ENCODE measurements at places on chromosomes 6 and 20.

- DNase-seq = no peak
Measured at GRCh38 chr6:116974526-116975316, 97.7 kb downstream of the RFX6 start.

DNA sequence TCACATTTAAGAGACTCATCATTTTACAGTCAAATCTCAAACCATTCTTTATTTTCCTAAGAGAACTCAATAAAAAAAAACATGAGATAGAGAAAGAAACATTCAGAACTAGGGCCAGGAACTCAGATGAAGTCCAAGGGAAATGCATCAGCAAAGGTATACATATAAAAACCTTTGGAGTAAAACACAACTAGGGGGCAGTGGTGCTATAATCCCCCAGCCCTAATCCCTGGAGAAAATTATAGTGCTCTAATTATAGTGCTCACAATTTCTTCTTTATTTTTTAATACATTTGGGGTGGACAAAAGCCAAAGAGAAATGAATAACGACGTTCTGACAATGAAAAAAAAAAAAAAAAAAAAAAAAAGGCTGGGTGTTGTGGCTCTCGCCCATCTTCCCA, 100.6 kb upstream of the EMILIN3 start:
- no peak for DNase-seq

DNA sequence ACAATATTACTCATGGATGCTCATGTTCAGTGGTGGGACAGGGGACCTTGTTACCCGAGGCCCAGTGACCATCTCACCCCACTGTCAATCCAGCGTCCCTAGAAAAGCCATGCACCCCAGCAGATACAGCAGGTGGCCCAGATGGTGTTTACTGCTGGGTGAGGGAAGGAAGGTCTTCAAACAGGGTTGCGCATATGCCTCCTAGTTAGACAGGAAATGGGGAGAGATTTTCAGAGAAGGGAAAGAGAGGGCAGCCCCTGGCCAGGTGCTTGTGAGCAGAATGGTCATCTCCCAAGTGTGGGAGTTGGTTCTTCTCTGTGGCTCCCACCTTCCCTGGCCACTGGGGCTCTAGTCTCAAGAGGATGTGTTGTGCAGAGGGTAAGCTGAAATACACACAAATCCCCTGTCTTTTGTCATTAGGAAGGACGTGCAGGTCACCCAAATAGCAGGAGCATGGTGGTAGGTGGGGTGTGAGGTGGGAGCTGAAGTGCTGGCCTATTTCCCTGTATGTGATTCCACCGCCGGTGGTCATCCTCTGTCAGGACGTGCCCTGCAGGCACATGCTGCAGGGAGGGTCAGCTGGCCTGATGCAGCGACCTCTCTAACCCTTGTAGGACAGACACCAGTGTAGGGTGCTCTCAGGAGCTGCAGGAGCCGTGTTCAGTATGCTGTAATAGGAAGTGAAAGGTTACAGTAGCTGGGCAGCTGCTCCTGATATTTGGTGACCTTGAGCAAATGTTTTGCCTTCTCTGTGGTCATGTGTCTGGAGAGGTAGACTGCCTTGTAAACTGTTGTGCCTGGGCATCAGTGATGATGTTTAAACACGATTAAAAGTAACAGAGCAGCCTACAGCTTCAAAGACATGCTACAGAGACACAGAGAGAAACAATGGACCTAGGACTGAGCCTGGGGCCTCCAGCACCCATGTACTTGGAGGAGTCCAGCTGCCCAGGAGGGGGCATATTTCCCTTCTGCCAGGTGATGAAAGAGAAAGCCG, 3.2 kb upstream of the CST3 start:
- DNase-seq = no peak

- no peak for DNase-seq
Measured at GRCh38 chr6:7282097-7282906, 30.7 kb downstream of the SSR1 start.

- no peak for DNase-seq
Measured at GRCh38 chr20:46930640-46931339, 36.1 kb downstream of the EYA2 start.

DNA sequence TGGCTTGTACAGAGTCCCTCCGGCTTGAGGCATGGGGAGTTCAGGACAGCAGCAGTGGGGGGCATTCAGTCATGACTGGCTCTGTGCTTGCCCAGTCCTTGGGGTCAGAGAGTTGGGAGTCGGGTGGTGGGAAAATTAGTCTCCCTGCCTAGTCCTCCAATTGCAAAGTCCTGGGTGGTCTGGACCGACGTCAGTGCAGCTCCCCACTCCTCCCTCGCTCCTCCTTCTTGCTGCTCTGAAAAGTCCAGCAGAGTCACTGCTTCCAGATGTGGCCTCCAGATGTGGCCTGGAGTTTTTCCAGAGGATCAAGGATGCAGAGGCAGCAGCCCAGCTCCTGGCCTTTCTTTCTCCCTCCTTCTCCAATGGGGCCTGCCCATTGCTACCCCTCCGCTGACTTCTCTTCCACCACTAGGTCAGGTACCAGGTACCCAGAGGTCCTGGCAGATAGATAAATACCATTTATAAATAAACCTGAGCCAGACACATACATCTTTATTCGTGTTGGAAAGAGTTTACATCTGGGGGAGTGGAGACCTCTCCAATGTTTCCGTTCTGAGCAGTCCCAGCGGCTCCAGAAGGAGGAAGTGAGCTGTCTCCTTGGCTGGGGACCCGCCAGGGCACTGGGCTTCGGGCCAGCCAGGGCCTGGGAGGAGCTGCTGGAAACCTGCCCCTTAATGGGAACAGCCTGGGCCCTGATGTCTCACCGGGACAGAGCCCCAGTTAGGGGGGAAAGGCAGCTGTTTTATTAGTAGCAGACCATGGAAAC, 49.0 kb upstream of the RNF24 start:
- peak; percentile 98 for DNase-seq

GRCh38 chr6:31575952-31576685, 754 bp downstream of the TNF start:
- no peak for DNase-seq

- no peak for DNase-seq
Measured at GRCh38 chr6:43170417-43170930, 595 bp upstream of the SRF start.

- DNase-seq = no peak
Measured at GRCh38 chr6:134512981-134513391, 195.1 kb upstream of the SGK1 start.

DNA sequence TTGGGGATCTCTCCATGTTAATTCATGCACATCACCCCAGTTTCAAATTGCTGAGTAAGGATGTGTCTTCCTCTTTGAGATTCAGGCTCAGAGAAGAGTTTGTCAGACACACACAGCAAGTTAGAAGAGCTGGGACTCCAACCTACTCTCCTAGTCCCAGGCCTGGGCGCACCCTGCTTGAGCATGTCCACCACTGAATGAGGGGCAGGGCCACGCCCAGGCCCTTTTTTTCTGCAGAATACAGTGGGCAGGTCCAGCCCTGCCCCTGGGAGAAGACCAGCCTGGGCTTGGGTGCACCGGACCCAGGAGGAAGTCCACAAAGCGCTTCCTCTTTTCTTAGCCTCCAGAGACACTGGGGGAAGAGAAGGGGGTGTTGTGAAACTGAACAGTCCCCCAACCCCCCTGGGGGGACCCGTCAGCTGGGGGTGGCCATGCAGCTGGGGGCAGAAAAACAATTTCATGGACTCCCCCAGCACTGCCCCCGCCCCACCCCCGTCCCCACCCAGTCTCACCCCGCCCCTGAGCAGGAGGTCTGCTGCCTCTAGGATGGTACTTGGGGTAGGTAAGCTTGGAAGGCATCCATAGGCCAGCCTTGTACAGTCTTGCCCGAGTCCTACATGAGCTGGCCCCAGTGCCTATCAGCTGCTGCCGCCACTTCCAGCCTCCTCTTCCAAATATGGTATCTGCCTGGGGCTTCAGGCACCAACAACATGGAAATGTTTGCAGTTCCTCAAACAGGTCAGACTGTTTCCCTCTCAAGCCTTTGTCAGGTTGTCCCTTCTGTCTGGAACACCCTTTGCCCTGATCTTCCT, 11.7 kb upstream of the HCK start:
- no peak for DNase-seq

GRCh38 chr6:160999516-160999915, 7.9 kb downstream of the MAP3K4 start:
- DNase-seq = no peak

- no peak for DNase-seq
Measured at GRCh38 chr6:1525364-1526038, 84.2 kb upstream of the FOXC1 start.

DNA sequence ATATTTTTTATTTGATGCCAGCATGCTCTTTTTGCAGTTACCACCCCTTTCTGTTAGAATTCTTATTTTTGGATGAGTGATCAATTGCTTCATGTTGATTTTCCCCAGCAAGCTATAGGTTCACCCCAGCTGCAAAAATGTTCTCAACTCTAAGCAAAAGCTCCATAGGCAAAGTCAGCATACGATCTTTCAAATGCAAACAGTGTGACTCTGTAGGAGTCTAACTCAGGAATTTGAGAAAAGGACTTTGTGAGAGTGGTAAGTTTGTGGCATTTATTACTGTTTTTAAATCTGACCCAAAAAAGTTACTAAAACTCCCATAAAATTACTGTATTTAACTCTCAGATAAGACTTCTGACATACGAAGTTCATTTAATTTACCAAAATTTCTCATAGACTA, 134.9 kb upstream of the HSF2 start:
- DNase-seq = no peak

DNA sequence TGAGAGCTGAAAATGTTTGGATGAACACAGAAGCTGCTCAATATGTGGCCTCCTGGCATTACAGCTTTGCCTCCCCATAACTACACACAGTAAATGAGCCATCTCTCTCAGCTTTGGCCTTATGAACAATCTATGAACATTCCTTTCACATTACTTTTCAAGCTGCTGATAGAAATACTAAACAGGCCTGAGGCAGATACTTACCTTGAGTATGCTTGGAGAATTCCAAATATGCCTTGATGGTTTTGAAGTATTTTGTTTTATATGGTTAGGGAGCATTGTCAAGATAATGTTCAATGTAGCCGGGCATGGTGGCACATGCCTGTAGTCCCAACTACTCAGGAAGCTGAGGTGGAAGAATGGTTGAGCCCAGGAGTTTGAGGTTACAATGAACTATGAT, 104.5 kb downstream of the CD24 start:
- no peak for DNase-seq

DNA sequence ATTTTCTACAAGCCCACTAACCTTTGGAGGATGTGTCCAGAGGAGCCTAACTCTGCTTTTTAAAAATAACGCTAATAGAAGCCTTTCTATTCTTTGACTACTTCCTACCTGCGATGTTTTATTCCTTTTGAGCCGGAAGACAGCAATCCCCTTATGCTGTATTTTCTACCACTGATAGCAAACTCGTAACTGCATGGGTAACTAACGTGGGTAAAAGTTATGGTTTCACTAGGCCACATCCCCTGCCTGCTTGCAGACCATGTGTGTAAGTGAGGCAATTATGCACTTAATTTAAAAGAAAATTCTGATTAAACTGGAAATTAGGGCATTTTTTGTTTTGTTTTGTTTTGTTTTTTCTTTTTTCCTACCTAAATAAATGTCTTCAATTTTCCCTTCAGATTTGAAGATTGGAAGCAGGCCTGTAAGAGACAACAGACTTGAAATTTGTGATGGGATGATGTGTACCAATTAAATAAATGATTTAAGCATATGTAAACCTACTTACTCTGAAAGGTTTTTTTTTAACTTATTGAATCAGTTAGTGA, 931 bp downstream of the UFL1 start:
- DNase-seq = no peak

DNA sequence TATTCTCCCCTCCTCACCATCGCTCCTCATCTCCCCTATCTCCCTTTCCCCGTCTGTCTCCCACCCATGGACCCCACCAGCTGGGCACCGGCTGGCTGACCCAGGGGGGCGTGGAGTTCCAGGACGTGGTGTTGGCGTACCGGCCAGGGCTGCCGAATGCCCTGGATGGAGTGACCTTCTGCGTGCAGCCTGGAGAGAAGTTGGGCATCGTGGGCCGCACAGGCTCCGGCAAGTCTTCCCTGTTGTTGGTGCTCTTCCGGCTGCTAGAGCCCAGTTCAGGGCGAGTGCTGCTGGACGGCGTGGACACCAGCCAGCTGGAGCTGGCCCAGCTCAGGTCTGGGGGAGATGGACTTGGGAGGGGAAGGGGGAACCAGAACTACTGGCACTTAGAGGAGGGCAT, 7.7 kb downstream of the DLK2 start:
- no peak for DNase-seq

DNA sequence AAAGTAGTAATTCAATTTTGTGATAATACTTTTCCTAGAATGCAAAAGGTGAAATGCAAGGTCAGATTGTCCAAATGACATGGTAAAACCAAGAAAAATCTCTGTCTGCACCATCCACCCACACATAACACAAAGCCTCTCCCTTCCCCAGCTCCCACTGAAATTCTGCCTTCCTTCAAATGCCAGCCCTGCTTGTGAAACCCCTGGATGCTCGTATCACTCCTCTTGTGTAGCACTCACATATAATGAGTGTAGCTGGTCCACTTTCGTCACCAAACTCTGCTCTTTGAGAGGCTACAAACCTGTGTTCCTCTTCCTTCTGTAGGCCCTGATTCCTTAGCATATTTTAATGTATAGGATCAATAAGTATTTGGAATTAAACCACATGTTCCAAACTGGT, 123.6 kb upstream of the BEND6 start:
- no peak for DNase-seq

DNA sequence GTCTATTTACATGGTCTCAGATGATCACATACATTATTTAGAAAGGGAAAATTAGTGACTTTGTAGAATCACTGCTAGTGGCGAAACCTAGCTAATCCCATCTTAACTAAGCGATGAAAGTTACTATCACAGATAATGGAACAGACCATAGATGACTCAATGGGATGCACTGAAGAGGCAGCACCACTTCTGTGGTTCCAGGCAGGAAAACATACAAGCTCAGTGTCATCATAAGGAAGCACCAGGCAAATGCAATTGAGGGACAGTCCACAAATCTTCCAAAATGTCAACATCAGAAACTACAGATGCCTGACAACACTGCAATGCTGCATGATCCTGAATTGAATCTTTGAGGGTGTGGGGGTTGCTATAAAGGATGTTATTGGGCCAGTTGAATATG, 15.9 kb upstream of the SNAI1 start:
- DNase-seq = no peak

DNA sequence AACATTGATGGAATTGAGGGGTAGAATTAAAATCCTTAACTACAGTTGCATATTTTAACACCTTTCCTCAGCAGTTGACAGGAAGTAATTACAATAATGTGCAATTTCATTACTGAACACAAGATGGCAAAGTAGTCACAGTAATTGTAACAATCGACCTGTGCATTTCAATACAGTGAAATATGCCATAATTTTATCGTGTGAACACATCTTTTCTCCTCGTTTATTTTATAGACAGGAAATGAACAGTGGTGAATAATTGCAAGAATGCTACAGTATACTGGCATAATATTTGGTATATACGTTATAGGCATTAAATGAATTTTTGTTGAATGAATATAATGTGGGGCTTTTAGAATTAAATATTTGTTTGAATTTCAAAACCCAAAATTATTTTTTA, 25.0 kb downstream of the CYB5R4 start:
- DNase-seq = no peak

- no peak for DNase-seq
Measured at GRCh38 chr6:169921217-169921616, 169.8 kb downstream of the ERMARD start.
